Jurkat, Clone E6-1 (cell line): ENCODE measurements at places on chromosomes 4 and X.

- no peak for DNase-seq
Measured at GRCh38 chr4:42953321-42953720, 60.8 kb downstream of the GRXCR1 start.

- DNase-seq, result peak; percentile 27
Measured at GRCh38 chrX:39261446-39262147, 460.3 kb downstream of the MID1IP1 start.

DNA sequence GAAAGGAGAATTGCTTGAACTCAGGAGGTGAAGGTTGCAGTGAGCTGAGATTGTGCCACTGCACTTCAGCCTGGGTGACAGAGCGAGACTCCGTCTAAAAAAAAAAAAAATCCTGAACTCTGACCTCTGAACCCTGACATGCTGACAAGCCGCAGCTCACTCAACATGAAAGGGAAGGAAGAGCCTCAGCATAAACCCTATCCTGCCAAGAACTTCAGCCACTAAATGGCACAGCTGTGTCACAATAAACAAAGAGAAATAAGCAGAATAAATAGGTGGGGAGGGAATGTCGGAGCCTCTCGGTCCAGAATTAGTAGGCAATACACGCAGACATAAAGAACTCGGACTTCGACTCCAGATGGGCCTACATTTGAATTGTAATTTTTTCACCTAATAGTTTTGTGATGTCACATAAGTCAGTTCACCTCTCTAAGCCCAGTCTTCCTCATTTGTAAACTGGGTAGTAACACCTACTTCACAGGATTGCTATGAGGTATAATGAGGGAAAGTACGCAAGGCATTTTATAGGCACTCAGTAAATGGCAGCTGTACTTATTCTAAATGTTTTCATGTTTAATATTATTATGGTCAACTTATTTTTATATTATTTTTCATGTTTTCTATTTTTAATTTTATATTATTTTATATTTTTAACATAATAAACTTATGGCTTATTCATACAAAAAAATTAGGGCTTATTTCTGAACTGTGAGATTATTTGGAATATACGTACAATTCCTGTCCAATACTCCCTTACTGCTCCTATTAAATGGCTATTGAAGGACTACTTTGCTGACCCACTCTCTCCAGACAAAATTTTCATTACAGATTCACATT lies 243.4 kb downstream of the SCFD2 start:
- DNase-seq, result peak; percentile 36

GRCh38 chrX:153460826-153461225 lies 9.6 kb downstream of the HAUS7 start:
- DNase-seq, result no peak

- peak; percentile 89 for DNase-seq
Measured at GRCh38 chr4:185165605-185166063, 22.6 kb downstream of the SLC25A4 start.

GRCh38 chr4:26175006-26175786 lies 145.6 kb upstream of the RBPJ start:
- no peak for DNase-seq

GRCh38 chrX:100316987-100317386 lies 93.1 kb downstream of the PCDH19 start:
- DNase-seq, result no peak

- no peak for DNase-seq
Measured at GRCh38 chrX:54049801-54050200, 5.5 kb upstream of the PHF8 start.

GRCh38 chr4:24965627-24966026 lies 52.8 kb upstream of the CCDC149 start:
- peak; percentile 46 for DNase-seq

- DNase-seq, result peak; percentile 38
Measured at GRCh38 chrX:118254611-118255010, 91.3 kb upstream of the WDR44 start.

DNA sequence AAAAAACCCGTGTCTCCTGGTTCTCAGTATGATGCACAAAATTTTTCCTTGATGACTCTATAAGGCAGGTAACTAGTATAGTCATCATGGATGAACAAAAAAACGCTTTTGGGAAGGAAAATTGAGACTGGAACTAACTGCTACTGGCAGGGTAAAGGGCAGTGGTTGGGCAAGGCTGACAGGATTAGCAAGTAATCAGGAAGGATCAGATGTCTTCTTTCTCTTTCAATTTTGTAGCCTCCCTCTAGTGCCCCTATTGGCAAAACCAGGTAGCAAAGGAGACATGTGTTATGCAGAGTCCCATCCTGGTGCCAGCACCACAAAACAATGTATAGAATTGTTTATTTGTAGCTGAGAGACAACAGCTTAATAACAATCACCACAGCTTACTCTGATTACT lies 12.8 kb upstream of the SLITRK4 start:
- DNase-seq, result no peak

DNA sequence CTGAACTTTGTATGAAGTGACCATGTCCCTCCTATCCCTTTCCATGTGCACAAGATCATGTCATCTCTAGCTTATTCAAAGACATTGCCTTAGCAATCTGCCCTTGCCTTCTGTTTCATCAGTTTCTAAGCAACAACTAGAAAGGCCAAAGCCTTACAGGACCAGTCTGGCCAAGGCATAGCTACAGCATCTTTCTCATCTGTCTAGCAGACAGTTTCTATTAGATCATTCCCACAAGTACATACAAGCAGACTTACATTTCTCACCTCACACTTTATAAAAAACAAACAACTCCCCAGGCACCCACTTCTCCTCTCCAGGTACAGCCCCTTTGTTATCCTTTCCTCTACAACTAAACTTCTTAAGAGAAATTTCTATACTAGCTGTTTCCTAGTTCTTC lies 188.7 kb upstream of the AADAT start:
- no peak for DNase-seq

DNA sequence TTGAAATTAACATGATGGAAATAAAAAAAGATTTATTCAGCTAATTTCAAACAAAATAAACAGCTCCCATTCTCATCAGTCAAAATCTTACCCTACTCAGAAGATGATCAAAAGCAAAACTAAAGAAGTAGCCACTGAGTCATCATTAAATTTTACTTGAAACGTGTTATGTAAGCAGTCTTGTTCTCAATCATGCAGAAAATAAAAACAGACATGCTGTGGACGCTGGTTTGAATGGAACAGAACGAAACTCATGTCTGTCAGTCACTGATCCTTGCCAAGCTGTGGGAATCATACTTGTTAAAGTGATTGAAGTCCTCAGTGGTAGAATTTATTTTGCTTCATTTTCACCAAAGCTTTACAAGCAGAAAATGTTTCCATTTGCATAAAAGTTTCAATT lies 77.2 kb upstream of the TLR3 start:
- DNase-seq, result no peak
